Stimulated activated CD4-positive, alpha-beta T cell treated with anti-CD3 and anti-CD28 coated beads, TNF-alpha, amount 100 ng/mL, for 24 hours (primary cell): ENCODE measurements at places on chromosomes 7 and 10.

- DNase-seq = no peak
Observed at GRCh38 chr10:49310901-49311554, 12.1 kb downstream of the C10orf71 start.

GRCh38 chr7:85030893-85031292, 156.0 kb downstream of the SEMA3D start:
- DNase-seq = no peak

GRCh38 chr10:49310460-49310859, 11.5 kb downstream of the C10orf71 start:
- DNase-seq = no peak

- DNase-seq = no peak
Observed at GRCh38 chr10:53358536-53358935, 586.0 kb upstream of the MBL2 start.

DNA sequence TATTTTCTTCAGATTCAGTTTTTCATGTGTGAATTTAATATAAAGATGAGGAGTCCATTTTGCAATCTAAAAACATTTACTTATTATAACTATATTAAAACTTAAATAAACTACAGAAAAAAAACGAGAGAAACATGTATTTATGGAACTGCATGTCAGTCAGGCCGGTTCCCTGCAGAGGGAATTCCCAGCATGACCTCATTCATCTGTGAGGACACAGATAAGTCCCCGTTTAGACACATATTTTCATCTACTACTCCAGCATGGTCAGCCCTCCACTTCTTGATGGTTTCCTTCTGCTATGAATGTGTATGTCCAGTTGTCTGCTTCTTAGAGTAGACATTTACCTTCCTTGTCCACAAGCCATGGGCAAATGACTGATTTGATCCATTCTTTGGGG, 339.1 kb downstream of the SEMA3D start:
- DNase-seq = no peak

DNA sequence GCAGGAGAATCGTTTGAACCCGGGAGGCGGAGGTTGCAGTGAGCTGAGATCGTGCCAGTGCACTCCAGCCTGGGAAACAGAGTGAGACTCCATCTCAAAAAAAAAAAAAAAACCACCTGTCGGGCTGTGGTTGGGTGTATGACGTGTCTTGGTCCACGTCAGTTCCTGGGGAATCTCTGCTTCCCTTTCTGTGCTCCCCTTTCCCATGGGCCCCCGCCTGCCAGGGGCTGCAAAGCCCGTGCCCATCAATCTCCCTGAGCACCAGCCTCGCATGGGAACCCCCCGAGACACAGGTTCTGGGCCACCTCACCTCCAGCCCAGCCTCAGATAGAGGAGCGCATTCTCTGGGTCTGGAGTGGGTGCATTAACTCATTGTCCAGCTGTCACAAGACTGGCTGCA, 2.3 kb upstream of the SH2B2 start:
- DNase-seq = no peak

DNA sequence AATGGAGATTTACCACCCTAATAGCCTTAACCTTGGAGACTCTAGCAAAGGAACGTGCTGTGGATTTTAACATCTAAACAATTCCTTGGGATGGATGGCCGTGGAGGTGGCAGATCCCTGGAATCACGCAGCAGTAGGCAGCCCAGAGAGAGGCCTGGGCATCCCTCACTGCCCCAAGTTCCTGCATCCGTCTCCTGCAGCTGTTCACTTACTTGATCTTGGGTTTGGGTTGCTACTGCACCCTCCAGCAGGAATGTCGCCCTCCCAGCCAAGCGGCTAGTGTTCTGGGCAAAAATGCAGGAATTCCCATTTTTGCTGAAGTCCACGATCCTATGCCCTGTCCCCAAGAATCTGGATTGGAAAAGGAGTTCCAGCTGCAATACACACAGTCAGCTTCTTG, 166.7 kb upstream of the SH2B2 start:
- no peak for DNase-seq

GRCh38 chr10:5448333-5449001, 36.1 kb downstream of the NET1 start:
- no peak for DNase-seq

GRCh38 chr7:140084972-140085371, 22.2 kb upstream of the PARP12 start:
- DNase-seq = no peak

DNA sequence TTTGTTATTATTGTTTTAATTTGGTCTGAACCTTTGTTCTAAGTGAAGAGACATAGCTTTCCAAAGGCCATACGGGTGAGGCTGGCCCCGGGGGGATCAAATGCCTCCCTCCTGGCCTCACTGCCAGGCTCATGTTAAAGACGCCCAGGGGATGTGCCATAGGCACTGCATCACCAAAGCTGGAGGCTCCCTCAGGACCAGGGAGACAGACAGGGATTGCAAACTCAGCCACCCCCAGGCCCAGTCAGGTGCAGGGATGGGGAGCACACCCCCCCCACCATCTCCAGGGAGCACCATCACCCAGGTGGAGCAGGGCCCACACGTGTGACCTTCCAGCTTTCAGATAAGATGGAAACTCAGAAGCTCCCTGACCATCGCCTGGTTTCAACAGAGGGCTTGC, 96.0 kb upstream of the DNAAF5 start:
- DNase-seq = no peak

DNA sequence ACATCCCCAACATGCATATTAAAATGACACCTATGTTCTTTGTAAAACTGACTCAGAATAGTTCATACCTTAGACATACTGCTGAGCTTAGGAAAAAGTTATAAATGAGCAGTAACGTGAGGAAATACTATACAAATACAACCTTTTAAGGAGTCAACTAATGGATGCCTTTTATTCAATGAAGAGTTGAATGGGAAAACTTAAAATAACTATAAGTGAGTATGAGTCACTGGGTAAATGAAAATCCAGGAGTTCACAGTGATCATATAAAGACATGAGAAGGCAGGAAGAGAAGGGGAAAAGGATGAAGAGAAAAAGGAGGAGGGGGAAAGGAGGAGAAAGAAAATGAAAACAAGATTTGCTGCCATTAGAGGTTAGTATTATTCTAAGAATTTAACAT, 157.8 kb upstream of the PCDH15 start:
- DNase-seq = no peak

GRCh38 chr7:129271500-129272355, 46.9 kb downstream of the AHCYL2 start:
- peak; percentile 38 for DNase-seq

GRCh38 chr7:28973591-28973990, 15.5 kb upstream of the TRIL start:
- DNase-seq = no peak

DNA sequence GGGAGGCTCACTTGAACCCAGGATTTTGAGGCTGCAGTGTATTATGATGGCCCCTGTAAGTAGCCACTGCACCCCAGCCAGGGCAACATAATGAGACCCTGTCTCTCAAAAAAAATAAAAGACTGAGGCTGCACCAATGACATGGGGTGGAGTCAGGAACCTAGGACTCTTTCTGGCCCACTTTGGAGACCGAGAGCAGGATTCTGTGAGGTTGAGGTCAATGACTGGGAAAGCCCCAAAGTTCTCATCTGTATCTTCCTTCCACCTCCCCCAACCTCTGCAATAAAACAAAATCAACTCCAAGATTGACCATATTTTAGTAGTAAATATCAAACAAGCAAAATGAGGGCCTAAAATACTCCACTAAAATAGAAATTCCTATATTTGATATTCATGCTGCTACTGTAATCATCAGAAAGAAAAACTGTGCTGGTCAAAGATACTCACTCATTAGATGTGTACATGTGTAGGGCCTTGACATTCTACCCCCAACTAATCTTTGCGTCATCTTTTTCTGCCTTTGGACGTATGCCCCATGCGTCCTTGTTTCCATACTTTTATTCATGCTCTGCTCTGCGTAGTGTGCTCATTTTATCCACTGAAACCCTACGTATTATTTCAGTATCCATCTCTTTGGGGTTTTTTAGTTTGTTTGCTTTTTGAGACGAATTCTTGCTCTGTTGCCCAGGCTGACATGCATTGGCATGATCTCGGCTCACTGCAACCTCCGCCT, 23.8 kb downstream of the WBP1L start:
- no peak for DNase-seq

DNA sequence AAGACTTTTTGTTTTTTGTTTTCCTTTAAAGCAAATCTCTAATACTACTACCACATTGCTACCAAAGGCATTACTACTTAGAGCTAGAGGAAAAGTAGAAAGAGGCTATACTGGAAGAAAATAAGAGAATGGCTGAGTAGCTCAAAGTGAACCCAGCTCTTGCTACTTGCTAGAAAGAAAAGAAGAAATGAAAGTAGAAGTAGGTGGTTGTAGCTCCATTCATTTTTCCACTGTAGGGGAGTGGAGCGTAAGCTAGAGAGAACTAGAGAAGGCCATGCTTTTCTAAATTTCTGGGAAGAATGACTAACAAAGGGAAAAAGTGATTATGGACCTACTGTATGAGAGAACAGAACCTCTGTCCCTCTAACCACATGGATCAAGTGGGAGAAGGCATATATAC, 184.4 kb downstream of the PON1 start:
- DNase-seq = no peak

DNA sequence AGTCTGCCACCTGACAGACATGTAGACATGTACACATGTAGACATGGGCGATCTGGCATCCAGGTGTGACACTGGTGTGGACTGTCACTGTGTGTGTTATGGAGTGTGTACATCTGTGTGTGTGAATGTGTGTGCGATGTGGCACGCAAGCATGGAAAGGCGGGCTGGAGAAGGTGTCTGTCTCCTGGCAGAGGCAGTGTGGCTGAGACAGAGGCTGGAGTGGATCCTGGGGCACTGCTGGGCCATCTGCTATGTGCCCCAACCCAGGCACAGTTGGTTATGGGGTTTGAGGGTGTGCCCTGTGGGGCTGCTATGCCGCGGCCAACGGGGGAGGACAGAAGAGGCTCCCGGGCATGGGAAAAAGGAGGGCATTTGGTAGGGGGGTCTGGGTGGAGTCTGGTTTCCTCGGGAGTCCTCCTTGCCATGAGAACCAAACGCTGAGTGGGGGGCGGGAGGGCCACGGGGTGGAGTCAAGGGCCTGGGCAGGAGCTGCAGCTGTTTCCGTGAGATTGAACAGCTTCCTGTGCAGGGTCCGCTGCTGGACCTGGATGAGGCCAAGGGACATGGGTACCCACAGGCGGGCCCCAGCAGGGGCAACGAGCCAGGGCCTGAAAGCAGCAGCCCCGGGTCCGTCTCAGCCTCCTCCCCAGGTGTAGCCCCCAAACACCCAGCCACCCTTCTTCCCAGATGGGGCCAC, 1.3 kb downstream of the ELN start:
- no peak for DNase-seq

DNA sequence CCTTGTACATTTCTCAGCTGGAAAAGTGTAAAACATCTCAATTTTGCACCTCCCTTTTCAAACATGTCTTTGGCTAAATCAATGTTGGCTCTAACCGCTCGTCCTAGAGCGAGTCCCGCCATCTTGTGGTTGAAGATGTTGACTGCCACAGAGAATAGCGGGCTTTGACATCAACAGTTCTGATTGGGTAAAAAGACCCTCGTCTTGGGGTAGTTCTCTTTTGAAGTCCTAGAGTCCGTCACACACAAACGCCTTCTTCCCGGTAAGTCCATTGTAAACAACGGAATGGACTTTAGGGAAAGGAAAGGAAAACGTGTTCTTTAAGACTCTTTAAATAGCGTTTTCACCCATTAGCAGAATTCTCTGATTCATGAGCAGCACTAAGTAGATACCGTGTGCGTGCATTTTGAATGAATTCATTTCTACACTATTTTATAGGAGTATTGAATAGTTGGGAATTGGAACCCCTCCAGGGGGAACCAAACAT, 452 bp upstream of the RPP30 start:
- no peak for DNase-seq

DNA sequence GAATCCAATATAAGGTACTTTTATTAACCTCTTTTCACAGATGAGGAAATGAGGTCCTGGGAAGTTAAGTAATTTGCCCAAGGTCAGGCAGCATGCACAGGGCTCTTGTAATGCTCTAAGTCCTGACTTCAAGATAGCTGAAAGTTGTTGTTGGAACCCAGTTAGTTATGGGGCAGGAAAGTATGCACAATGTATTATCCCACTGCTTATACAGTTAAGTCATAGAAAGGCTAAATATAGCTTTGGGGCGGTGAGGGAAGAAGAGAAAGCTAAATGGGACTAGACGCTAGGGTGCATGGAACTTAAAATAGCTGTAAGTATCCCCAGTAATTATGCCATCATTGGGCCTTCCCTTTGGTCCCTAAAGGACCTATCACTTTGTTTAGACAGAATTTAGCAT, 9.2 kb downstream of the GLCCI1 start:
- no peak for DNase-seq

DNA sequence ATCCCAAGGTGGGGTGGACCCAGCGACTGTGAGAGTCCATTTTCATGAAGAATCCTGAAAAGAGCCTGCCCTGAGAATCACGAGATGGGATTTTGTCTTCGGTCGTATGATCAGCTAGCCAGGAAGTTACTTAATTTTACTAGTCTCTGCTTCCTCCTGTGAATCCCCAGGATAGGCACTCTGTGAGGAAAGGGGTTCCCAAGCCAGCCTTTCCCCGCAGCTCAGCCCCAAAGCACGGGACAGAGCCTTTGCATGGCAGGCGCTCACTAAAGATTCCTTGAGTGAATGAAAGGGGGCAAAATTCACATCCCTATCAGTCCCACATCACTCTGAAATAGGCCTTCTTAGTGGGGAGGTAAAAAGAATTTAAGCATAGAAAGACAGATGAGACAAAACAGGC, 219.6 kb downstream of the ADARB2 start:
- no peak for DNase-seq

- DNase-seq = no peak
Observed at GRCh38 chr10:132593389-132593788, 55.8 kb downstream of the INPP5A start.

DNA sequence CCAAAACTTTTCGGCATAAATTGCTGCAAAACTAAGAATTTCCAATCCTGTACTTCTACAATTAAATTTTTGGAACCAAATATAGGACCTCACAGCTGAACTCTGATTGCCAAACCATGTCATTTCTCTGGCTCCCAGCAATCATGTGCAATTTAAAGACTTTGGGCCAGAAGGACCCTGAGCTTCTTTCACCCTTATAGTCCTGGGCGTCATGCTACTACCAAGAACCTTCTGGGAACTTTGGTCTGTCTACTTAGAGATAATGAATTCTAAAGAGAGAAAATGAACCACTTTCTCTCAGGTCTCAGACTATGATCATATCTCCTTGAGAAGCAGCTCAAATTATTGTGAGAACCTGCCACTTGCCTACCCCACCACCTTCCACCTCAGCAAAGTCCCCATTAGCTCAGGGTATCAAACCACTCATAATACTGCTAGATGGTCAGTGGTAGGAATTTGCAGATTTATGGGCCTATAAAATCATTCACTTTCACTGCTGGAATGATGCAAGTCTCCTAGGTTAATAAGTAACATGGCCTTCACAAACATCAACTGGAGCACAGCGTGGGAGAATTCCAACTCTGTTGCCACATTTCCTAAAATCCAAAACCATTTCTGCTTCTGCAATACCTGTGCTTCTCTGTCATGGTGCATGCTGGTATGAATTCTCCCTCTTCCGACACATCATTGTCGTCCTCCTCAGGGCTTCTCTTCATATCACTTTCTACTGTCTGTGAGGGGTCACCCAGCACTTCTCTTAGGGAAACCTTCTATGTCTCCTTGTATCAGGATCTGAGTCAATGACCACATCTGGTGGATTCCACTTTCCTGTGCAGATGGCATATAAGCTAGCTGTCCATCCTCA, 6.6 kb upstream of the WDR91 start:
- DNase-seq = no peak
